ENCODE measurements at places on chromosomes 3 and 15.
A peak's percentile ranks its signal among the peaks of the same experiment; 100 is the strongest.

DNA sequence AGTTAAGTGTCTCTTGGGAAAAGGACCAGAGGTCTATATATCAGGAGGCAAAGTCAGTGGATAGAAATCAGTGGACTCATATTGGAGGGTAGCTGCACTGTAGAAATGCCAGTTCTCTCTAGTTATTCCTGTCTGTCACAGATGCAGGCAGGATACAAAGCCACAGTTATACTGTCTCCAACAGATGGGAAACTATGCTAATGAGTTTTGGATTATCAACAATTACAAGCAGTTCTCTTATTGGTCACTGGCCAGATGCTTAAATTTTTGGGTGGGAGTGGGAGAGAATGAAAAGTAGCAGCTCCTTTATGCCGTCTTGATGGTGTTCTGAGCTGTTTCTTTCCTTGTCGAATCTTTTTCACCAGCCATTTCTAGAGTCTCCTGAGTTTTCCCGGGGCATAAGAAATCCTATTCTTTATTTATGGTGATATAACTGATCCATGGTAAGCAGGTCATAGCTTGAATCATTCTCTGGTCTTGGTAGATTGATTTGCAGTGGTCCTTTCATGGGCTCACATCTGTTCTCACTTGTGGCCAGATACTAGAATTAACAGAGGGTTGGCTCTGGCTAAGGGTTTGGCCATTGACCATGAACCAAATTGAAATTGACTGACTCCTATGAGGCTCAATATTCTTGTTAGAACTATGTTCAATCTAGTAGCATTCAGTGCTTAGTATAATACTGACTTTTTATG lies 44.6 kb upstream of the RBMS3 start:
- no peak for DNase-seq

DNA sequence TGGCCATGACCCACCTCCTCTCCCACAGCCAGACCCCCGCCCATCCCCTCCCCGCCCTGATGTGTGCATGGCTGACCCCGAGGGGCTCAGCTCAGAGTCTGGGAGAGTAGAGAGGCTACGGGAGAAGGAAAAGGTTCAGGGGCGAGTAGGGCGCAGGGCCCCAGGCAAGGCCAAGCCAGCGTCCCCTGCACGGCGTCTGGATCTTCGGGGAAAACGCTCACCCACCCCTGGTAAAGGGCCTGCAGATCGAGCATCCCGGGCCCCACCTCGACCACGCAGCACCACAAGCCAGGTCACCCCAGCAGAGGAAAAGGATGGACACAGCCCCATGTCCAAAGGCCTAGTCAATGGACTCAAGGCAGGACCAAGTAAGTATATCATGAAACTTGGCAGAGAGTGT lies 11.7 kb downstream of the MAP1A start:
- DNase-seq: no peak

- DNase-seq: no peak
These were observed 26.6 kb downstream of the TFRC start for GRCh38 chr3:196055240-196055639.

DNA sequence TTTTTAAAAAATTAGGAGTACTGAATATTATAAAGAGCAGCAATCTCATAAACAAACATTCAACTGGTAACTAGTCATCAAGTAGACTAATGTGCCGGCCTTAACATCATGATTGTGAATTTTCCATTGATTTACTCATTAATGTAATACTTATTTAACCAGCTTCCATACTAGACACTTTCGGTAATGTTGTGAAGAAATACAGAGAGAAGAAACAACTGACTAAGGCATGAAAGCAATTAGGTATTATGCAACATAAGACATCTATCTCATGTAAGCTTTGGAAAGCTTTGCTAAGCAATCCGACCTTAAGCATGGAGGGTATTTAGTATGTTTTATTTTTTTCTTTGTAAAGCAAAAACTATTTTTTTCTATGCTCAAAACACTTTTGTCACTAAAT lies 108.0 kb downstream of the IL1RAP start:
- DNase-seq: no peak

- peak; percentile 6 for DNase-seq
These were observed 74.7 kb downstream of the MAGI1 start for GRCh38 chr3:65963787-65964677.
